ENCODE measurements at places on chromosomes 7 and 10.

GRCh38 chr10:49082766-49083165, 32.6 kb downstream of the VSTM4 start:
- no peak for DNase-seq

DNA sequence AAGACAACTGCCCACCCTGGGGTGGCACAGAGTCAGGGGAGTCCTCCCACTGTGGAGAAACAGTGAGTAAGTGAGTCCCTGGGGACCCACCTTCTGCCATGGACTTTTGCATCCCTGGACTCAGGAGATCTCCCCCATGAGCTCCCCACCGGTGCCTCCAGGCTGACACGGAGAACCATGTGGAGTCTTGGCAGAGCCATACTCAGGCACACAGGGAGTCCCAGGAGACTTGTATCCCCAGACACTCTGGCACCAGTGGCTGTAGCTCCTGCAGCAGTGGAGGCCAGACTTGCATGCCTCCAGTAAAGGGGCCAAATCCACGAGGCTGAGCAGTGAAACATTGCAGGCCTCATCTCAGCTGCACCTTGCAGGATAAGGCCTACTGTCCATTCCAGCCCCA, 791.4 kb downstream of the PCDH15 start:
- DNase-seq: no peak

DNA sequence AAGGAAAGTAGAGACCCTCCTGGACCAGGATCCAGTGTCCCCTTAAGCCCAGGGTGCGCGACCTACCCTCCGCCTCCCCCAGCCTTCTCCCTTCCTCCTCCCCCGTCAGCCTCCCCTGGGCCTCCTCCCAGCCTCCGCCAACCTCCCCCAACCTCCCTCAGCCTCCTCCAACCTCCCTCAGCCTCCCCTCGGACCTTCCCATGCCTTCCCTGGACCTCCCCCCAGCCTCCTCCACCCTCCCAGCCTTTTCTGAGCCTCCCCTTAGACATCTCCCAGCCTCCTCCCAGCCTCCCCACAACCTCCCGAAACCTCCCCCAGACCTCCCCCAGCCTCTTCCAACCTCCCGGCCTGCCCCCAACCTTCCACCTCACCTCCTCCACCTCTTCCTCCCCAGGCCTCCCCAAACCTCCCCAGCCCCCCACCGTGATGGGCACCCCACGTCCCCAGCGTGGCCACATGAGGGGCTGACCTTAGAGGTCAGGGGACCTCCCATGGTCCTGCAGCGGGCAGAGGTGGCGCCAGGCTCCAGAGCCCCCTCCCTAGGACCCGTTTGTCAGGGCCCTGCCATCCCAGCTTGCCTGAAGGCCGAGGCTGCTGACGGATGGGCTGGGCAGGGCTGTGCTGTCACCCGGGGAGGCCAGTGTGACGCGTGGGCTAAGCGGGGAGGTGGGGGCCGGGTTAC, 18.8 kb downstream of the FAM20C start:
- no peak for DNase-seq

- DNase-seq: no peak
These were observed 492.4 kb downstream of the TNS3 start for GRCh38 chr7:47089461-47089860.

DNA sequence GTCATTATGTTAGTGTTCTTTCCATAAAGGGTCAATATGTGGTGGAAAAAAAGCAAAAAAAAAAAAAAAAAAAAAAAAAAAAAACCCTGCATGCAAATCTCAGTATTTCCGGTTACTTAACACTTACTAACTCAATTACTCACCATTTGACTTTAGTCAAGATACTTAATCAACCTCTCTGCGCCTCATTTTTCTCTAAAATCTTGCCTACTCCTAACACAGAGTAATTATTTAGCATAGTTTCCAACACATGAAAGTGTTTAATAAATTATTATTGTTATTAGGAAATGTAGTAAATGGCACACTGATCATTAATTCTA, 27.8 kb downstream of the PPP1R3A start:
- no peak for DNase-seq

- no peak for DNase-seq
These were observed 59.6 kb upstream of the C1GALT1 start for GRCh38 chr7:7122701-7123281.

DNA sequence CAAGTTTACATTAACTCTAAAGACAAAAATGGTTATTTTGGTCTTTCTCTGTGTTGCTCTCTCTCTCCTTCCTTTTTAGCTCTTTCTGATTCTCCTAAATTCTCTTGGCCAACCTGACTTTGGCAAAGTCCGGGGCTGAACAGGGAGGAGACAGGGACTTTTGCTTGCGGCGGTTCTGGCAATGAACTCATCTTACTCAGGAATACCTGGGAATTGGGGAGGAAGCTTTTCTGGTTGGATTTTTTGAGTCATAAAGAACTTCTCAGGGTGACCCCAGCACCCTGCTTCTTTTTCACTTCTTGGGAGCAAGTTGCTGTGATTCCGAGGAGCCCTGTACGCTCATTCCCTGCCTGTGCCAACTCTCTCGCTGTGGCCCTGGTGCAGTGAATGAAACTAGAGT, 16.0 kb downstream of the GATA3 start:
- no peak for DNase-seq

- no peak for DNase-seq
These were observed 745 bp downstream of the SLC16A9 start for GRCh38 chr10:59708816-59709394.

DNA sequence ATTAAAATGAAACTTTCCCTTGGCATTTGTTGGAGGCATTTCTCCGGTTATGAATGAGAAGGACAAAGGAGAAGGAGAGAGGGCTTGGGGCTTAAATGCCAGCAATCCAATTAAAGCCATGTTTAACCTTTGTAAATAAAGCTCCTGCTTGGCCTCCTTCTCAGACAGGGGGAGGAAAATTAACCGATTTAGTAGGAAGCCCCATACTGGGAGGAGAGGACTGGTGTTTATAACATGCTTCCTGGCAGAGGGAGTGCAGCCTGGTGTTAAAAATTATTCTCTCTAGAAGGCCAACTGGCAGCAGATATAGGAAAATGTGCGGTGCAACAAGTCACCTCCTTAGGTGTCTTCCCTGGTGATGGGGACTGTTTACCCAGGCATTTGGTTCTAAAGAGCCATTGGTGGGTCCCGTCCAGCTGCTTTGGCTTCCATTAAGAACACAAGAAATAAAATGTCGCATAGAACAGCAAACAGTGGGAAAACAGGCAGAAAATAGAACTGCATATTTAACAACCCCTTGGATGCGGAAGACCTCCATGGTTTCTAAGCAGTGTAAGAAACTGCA, 846.5 kb downstream of the TYW1 start:
- DNase-seq: no peak

GRCh38 chr7:128017460-128017859, 13.8 kb downstream of the LRRC4 start:
- DNase-seq: no peak

- DNase-seq: no peak
These were observed 186.0 kb upstream of the GDF10 start for GRCh38 chr10:47113907-47114500.

GRCh38 chr10:118054383-118054782, 7.6 kb upstream of the RAB11FIP2 start:
- DNase-seq: no peak

- no peak for DNase-seq
These were observed 89.0 kb upstream of the NPTX2 start for GRCh38 chr7:98528079-98528478.
